Glutamatergic neuron (in vitro differentiated cells): ENCODE measurements at places on chromosomes 4 and X. TPM values are rescaled to one million over a fixed set of nuclear protein-coding genes. Genes with fewer than 3 reads are reported as not detected.

The OPN1MW2 gene
- total RNA-seq: not detected

The TREX2 gene
- 0.29 TPM for total RNA-seq

The TACC3 gene
- 23.0 TPM for total RNA-seq

- DNase-seq: no peak
Observed at GRCh38 chr4:10180927-10181744, 64.5 kb upstream of the WDR1 start.

DNA sequence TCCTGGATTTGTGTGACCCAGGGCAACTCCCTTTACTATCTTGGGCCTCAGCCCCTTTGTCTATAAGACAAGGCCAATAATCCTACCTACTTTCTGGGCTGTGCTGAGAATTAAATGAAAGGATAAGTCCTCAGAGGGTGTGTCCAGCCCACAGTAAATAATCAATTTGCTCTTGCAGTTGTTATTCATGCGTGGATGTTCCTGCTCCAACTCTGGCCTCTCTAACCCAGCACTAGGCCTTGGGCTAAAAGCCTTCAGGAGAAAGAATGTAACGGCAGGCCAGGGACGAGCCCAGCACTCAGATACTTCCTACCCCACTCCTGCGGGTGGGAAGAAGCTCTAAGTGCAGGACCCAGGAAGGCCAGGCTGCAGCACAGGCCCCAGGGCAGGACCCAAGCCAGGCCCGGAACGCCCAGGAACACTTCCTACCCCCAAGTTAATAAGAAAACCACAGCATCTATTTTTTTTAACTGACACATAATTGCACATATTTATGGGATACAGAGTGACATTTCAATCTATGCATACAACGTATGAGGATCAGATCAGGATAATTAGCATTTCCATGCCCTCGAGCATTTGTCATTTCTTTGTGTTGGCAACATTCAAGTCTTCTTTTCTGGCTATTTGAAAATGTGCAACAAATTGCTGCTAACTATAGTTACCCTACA lies 179.6 kb upstream of the RBPJ start:
- DNase-seq: no peak

- no peak for DNase-seq
Observed at GRCh38 chr4:138897811-138898226, 117.8 kb upstream of the NOCT start.

GRCh38 chr4:88537709-88538108 lies 14.1 kb upstream of the PYURF start:
- DNase-seq: no peak

GRCh38 chr4:53037892-53038291 lies 175.8 kb downstream of the RASL11B start:
- no peak for DNase-seq
